Calu3 (cell line): ENCODE measurements at places on chromosomes 3 and 15.

DNA sequence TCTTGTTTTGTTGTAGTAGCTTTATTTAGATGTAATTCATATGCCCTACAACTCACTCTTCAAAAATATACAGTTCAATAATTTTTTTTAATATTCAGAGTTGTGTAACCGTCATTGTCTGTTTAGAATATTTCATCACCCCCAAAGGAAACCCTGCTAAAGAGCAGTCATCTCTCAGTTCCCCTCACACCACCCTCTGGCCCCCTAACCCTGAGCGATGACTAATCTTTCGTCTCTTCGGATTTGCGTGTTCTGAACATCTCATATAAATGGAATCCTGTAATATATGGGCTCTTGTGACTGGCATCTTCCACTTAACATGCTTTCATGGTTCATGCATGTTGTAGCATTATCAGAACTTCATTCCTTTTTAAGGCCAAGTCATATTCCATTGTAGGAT is 183.8 kb downstream of the ATG7 start:
- DNase-seq: no peak

GRCh38 chr15:101369676-101370075 is 74.6 kb upstream of the SNRPA1 start:
- DNase-seq: no peak

DNA sequence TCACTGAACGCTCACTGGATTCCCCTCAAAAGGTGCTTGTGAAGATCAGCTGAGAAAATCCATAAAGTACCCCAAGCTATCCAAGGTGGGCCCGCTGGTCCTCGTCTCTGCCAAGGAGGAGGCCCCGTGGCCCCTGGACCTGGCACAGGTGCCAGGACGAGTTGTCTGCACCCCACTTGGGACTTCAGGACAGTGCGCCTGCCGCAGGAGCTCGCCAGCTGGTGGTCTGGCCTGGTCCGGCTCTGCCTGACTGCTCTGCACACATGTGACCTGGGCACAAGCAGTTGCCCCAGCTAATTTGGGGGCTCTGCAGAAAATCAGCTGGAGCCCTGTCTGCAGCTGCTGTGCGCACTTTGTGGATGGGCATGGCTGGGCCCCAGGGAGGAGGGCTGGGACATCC is 159.9 kb downstream of the NSMCE3 start:
- DNase-seq: no peak

GRCh38 chr3:129708328-129708861 is 101.9 kb upstream of the PLXND1 start:
- no peak for DNase-seq

- DNase-seq: no peak
Measured at GRCh38 chr3:52136513-52136912, 17.7 kb downstream of the POC1A start.

- DNase-seq: no peak
Measured at GRCh38 chr3:123344175-123344906, 104.5 kb downstream of the ADCY5 start.

- DNase-seq: no peak
Measured at GRCh38 chr3:114122027-114122709, 56.7 kb downstream of the DRD3 start.

GRCh38 chr3:170425491-170426239 is 7.0 kb downstream of the CLDN11 start:
- no peak for DNase-seq

DNA sequence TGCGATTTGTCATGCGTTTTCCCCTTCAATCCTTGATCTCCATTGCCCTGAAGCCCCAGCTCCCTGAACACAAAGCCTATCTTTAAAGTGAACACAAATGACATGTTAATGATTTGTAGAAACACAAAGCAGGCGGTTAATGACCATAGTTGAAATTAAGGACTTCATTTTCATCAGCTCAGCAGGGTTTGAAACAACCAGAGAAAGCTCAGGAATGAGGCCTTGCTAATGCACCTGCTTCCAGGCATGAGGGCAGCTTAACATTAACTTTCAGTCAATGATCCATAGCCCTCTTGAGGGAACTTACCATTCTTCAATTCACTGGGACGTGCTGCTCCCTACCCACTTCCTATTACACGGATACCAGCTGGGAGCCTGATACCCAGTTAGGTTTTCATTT is 427.2 kb upstream of the CBLB start:
- no peak for DNase-seq

DNA sequence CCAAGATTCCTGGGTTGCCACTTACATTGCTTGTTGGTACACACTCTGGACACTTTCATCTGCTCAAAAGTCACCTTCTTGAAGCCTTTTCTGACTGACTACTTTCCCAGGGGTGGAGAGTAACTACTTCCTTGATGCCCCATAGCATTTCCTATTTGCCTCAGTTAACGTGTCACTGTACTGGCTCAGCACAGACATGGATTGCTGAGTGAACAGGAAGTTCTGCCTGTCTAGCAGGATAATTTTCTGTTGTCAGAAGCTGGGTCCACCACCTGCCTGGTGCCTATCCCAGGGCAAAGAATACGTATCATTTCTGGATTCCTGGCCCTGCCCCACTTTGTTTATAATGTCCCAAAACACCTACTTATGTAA is 15.3 kb upstream of the ABHD17C start:
- peak; percentile 52 for DNase-seq

DNA sequence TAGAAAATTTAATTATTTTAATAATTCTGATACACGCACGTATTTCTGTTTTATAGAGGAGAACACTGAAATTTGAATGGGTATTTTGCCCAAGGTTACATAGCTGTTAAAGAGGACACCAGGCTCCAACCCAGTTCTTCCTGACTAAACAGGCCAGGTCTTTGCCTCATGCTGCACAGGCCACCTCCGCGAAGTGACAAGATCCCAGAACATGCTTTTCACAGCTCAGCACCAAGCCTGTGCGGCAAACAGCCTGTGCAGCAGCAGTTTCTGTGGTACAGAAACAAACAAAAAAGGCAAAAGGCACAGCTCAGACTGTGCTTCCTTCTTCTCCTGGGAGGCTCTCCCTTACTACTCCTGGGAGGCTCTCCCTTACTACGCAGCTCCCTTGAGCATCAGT is 6.5 kb downstream of the FOXL2 start:
- no peak for DNase-seq

- DNase-seq: no peak
Measured at GRCh38 chr15:26967719-26968269, 3.2 kb upstream of the GABRG3 start.

DNA sequence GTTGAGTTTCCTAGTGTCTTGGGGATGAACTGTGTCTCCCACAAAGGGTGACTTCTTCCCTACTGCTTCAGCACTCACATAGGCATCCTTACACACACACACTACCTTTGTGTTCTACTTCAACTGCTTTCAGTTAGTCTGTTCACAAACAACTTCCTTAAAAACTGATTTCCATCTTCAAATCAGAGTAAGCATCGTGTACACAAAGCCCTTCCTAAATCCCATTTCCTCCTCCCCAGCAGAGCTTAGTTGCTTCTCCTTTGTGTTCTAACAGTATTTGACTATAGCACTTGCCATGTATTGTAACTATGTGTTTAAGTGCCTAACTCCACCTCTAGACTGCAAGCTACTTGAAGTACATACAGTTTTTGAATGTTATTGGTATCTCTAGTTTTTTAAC is 71.7 kb downstream of the TNIK start:
- DNase-seq: no peak

GRCh38 chr3:159059395-159059794 is 257.5 kb downstream of the MFSD1 start:
- DNase-seq: no peak

DNA sequence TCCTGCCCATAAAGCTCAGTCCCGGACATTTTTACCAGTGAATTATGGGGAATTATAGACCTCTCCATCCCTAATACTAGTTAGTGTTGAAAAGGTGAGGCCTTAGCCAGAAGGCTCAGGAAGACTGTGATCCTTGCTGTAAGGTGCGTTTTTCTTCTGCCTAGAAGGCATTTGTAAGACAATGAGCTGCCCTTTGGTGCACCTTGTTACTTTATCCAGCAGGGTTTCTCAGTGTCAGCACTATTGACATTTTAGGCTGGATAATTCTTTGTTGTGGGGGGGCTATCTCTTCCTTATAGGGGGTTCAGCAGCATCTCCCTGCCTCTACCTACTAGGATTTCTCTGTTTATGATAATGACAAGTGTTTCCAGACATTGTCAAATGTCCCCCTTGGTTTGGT is 108.1 kb upstream of the ABHD17C start:
- DNase-seq: no peak

- DNase-seq: no peak
Measured at GRCh38 chr3:12910356-12911099, 69.2 kb upstream of the RPL32 start.

GRCh38 chr3:127680146-127680661 is 7.5 kb downstream of the ABTB1 start:
- no peak for DNase-seq

- DNase-seq: no peak
Measured at GRCh38 chr3:17431484-17432045, 310.9 kb downstream of the TBC1D5 start.

DNA sequence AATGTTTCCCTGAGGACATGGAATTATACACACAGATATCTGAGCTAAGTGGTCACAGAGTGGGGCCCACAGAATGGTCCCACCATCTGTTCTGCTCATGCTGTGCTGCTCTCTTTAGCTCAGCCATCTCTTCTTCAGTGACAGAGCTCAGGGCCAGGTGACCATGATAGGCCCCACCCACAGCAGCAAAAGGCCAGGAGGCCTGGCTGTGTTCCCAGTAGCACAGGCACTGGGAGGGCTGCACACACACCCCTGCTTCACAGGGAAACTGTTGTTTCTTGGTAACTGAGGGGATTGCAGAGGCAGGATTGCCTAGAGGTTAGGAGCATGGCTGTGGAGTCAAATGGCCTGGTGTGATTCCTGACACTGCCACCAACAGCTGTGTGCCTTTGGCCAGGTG is 4.8 kb upstream of the FBXW12 start:
- peak; percentile 29 for DNase-seq

DNA sequence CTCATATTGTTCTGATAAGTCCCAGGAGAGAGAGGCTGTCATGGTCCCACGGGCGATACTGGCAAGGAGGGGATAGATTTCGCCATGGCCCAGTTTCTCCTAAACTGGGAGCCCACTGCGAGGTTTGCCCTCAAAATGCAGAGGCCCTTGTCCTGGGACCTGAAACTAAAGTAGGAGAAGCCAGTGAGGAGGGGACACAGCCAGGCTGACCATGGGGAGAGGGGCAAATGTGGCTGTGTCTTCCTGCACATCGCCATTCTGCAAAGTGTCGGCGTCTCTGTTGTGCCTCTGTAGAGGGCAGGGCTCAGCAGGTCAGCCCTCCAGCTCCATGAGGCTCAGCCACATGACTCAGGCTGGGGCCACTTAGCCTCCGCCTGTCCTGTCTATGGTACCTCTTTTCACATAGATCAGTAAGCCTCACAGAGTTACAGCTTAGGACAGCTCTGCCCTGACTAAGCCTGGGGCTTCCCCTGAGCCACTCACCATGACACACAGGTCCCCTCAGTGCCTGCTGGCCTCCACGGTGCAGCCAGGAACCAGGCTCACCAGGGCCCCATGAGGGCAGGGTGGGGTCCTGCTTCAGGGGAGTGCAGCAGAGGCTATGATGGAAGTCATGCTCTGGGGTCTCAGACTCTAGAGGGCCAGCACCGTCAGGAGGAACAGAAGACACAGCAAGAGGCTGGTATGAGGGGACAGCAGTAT is 28.6 kb upstream of the PLXNA1 start:
- DNase-seq: no peak

- DNase-seq: no peak
Measured at GRCh38 chr3:105956306-105956705, 87.5 kb upstream of the CBLB start.

DNA sequence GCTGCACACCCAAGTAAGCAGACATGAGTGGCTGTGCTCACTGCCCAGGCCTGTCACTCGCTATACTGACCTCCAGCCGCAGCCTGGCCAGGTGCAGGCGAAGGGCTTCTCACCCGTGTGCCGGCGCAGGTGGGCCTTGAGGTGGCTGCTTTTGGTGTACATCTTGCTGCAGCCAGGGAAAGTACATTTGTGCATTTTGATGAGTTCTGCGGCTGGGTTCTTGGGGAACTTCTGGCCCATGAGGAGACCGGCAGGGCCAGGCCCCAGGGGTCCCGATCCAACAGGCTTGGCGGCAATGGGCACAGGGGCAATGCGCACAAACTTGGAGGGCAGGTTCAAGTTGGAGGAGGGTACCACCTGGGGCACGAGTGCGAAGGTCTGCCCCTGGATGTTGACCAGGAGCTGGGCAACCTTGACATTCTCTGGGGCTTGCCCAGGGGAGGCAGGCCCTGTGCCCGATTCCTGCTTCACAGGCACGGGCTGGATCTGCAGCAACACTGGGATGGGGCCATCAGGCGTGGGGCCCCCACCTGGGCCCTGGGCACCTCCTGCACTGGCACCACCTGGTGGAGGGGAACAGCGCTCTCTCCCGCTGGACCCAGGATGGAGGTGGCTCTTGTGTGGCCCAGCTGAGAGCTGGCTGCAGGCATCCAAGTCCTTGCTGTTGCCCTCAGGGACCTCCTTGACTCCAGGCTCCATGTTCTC is 5.3 kb downstream of the KLF15 start:
- DNase-seq: no peak

- no peak for DNase-seq
Measured at GRCh38 chr3:97970956-97971620, 1.1 kb downstream of the RIOX2 start.

- DNase-seq: peak; percentile 66
Measured at GRCh38 chr3:127044996-127045395, 62.1 kb downstream of the PLXNA1 start.

DNA sequence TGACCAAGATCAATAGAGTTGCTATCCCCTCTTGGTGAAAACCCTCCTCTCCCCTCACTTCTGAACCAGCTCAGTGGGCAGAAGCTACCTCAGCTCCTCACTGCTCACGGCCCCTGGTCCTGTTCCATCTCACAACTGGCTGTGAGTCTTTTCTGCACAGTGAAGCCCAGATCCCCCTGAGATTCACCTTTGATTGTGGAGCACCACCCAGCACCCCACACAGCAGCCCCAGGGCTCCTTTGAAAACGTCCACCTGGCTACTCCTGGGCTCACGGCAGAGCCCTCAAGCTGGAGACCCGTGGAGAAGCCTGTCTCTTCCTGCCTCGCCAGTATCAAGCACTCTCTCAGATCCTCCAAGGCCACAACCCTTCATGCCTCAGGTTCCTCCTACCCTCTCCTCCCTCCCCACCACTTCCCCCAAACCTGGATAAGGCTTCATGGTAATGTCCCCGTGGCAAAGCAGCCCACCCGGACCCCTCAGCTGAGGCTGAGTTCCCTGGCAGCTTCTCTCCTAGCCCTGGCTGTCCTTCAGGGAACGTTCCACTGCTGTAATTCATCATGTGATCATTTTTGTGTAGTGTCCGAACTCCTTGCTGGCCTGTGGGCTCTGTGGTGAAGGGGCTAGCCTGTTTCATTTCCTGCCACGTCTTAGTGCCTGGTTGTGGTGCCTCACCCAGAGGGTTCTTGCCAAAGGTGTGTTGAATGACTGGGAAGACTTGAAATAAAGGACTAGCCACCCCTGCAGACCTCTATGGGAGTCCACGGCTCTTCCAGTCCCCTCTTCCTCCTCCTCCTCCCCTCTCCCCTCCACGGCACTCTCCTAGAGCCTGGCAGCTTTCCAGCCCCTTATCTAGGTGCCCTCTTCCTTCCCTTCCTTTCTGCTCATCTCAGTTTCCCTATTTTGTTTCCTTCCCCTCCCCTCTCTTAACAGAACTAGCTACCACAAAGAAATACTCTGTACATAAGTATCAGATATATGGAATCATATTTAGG is 44.5 kb downstream of the KY start:
- no peak for DNase-seq

- DNase-seq: peak; percentile 17
Measured at GRCh38 chr3:11544412-11545181, 99.1 kb downstream of the VGLL4 start.

- no peak for DNase-seq
Measured at GRCh38 chr3:31014317-31015040, 120.0 kb upstream of the GADL1 start.
